ENCODE measurements at places on chromosomes 4 and X.

DNA sequence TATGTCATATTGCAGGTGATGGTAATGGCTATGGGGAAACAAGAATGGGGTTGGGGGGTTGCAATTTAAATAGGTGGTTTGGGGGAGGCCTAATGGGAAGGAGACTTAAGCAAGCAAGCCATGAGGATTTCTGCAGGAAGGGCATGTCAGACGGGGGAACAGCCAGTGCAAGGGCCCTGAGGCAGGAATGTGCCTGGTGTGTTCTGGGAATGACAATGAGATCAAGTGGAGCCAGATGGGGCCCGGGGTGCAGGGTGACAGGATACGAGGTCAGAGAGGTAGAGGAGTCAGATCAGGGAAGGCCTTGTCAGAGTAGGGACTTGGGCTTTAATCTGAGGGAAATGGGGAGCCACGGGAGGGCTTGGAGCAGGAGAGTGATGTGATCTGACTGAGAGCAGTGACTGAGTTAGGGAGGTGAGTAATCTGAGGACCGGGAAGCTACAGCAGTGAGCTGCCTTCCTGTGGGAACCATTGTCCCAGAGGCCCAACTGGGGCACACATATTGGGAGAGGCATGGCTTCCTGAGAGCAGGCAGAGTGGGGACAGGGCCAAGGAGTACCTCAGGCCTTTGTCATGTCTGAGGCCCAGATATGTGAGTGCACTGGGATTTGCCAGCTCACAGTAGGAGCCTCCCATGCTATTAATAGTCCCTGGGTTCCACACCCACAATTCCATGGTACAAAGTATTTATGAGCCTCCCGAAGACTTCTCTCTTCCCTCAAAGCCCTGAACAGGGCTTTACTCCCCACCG lies 139.8 kb downstream of the BCOR start:
- DNase-seq = no peak

GRCh38 chr4:105956569-105956968 lies 61.3 kb downstream of the NPNT start:
- DNase-seq = no peak

DNA sequence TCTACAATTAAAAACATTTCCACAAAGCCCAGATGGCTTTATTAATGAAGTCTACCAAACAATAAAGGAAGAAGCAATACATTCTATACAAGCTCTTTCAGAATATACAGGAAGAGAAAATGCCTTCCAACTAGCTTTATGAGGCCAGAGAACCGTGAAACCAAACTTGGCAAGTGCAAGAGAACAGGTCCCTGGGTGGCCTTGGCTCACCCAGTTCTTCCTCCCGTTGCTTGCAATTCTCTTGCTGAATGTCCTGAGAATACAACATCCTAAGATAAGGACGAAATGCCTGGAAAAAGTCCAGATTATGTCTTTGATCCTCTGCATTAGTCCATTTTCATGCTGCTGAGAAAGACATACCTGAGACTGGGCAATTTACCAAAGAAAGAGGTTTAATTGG lies 204.9 kb downstream of the MAD2L1 start:
- no peak for DNase-seq

DNA sequence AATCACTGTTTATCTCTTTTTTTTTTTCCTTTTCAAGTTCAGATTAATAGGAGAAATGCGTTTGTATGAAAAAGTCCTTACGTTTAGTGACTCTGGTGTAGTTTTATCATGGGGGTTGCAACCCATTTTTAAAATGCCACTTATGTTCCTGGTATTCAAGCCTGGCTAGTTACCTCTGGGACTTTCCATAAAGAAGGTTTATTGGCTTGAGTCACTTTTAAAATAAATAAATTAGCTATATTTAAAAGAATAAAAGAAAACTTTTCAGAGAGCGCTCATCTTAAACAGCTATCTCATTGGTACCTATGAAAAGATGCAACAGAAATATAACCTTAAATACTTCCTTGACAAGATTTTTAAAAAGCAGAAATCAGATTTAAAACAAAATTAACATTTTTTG lies 275.0 kb upstream of the IL1RAPL1 start:
- DNase-seq = no peak

GRCh38 chrX:78199851-78200250 lies 60.4 kb upstream of the TAF9B start:
- DNase-seq = no peak

- no peak for DNase-seq
Observed at GRCh38 chr4:10983268-10983667, 298.7 kb upstream of the CLNK start.

DNA sequence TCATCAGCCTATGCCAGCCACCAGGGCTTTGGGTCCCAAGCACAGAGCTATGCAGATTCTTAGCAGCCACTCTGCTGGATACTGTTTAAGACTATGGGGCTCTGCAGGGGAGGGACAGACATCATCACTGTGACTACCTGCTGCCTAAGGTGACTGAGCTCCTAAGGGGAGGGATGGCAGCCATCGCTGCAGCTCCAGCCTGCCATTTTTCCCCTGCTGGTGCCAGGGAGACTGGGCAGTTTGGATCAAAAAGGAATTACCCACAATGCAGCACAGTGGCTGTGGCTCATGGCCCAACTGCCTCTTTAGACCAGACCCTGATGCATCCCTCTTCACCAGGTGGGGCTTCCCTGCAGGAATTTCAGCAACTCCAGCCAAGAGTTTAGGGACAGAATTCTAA lies 28.6 kb upstream of the INPP4B start:
- DNase-seq = no peak

- no peak for DNase-seq
Observed at GRCh38 chr4:152610131-152610530, 69.7 kb downstream of the TMEM154 start.

DNA sequence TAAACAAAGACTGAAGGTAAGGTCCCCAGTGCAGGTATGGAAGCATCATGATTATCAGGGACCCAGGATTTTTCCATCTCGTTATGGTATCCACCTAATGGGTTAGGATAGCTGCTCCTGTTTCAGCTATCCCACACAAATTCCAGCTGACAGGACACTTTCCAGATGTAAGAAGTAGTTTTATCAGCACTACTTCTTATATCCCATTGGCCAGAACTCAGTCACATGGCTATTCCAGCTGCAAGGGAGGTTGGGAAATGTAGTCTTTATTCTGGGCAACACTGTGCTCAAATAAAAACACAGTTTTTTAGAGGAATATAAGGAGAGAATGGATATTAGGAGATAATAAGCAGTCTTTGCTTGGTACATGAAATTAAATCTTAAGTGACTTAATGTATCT lies 96.7 kb downstream of the SRPX start:
- no peak for DNase-seq

- peak; percentile 1 for DNase-seq
Observed at GRCh38 chrX:65750674-65751469, 83.4 kb downstream of the MSN start.

DNA sequence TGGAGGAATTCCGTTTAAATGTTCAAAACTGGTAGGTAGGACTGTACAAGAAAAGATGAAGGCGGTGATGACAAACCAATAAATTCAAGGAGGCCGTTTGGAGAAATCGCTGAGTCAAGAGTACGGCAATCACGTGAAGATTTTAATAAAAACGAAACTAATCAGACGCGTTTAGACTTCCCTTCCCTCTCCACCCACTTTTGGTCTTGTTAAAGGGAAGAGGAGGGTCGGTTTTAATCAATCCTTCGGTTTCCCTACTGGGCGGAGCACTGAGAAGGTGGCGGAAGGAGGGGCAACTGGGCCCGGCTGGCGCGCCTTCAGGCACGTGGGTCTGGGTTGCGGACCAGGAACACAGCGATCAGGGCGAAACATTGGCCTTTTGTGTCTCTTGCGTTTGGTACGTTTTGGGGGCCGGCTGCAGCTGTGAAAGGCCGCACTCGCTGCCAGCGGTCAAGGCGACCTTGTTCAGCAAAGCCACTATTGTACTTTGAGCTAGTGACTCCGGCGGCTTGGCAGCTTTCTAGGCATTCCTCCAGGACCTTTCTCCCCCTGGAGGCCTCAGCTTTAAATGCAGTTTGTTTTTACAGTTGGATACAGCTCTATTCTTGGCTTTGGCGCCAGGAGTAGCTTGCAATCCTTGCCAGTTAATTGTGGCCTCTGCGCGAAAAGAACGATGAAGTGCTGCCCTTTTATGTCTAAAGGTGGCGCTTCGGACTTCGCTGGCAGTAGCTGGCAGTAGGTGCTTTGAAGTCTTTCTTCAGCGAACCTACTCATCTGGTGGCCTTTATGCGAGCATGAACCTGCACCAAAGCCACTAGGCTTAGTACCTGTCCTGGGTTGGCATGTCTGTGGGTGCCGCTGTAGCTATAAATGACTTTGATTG lies 16.8 kb upstream of the LAMP2 start:
- peak; percentile 6 for DNase-seq

DNA sequence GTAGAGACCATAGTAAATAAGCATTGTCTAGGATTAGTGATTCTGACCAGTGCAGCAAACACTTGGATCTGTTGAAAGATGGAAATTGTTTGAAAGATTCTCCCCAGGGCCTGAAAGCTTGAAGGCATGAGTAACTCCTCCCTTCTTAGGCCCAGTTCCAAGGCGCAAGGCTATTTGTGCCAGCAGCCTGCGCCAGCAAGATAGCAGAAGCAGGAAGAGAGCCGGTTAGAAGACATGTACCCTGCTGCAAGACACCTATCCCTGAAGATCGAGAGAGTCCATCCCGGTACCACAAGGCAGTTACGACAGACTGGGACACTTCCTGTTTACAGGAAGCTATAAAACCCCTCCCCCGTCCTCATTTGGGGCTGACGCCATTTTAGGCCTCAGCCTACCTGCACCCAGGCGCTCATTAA lies 72.4 kb upstream of the JADE1 start:
- DNase-seq = no peak

- no peak for DNase-seq
Observed at GRCh38 chrX:413322-414201, 26.9 kb upstream of the PPP2R3B start.

GRCh38 chrX:150887906-150888465 lies 10.5 kb downstream of the CD99L2 start:
- DNase-seq = no peak

DNA sequence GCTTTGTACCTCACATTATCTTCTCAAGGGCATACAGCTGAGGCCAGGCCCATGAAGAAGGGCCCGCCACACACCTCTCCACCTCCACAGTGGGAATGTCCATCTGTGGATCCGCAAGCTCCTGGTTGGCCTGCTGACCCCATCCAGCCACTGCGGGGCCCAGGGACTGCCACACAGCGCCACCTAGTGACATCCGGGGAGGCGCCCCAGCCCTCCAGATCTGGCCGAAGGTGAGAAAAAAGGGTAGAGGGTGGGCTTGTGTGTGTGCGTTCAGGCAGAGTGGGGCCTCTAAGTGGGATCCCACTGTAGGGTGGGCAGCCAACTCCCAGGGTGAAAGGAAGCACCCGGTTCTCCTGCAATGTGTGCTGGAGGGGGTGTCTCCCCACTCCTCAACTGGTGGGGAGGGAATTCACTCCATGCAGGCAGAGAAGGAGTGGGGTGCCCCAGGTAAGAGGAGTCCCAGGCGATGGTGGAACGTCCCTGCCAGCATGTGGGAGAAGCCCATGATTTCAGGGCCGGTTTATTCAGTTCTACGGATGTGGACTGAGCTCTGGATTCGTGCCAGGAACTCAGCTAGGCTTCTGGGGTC lies 117.3 kb downstream of the ENPP6 start:
- no peak for DNase-seq

- no peak for DNase-seq
Observed at GRCh38 chr4:55291227-55291640, 54.8 kb upstream of the SRD5A3 start.

DNA sequence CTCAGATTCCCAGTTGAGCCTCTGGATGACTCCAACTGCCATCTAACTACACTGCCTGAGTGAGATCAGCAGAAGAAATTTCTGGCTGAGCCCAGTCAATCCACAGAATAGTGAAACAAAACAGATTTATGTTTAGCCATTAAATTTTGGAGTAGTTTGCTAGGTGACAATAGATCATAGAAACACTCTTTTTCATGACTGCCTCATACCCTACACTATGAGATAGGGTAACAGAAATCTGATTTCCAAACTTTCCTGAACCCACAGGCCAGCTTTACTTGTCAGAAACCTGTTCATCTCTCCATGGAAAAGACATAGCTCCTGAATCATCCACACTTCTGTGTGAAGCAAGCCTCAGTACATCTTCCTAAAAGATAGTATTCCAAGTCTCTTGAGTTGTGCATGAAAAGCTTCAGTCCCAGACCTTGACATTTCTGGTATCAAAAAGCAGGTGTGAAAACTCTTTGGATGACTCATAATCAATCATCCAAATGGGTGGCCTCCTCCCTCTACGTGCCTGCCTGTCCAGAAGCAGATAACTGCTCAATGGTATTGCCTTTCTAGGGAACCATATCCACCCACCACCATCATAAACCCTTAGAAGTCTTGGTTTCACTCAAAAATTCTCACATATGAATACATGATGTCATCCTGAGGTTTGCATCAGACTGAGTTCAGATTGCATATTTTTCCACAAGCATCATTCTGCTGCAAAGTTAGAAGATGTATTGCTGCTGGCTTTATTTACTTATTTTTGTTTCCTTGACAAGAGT lies 47.5 kb upstream of the RAP2C start:
- no peak for DNase-seq

GRCh38 chrX:108105473-108105872 lies 13.9 kb downstream of the ATG4A start:
- DNase-seq = no peak

GRCh38 chrX:104660092-104660491 lies 94.1 kb downstream of the IL1RAPL2 start:
- no peak for DNase-seq

GRCh38 chr4:96698831-96699230 lies 858.9 kb downstream of the PDHA2 start:
- no peak for DNase-seq

- DNase-seq = no peak
Observed at GRCh38 chr4:23324021-23324690, 565.7 kb downstream of the PPARGC1A start.

DNA sequence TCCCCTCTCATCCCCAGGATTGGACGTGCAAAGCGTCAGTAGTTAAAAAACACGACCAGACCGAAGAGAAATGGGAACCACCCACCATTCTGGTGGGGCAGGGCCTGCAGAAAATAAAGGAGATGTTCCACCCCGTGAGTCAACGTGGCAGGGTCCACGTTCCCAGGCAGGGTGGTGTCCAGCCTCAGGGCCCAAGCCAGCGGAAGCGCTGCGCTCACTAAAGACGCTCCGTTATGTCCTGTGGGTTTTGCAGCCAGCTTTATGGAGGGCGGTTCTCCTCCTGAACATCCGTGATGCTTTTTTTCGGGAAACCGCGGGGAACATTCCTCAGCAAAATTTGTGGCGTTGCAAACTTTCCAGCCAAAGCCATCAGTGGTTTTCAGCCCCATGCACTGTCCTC lies 93.4 kb upstream of the SHOX start:
- DNase-seq = no peak

- no peak for DNase-seq
Observed at GRCh38 chrX:51824061-51824460, 69.4 kb upstream of the MAGED1 start.

GRCh38 chr4:81704461-81704860 lies 232.8 kb upstream of the RASGEF1B start:
- no peak for DNase-seq

DNA sequence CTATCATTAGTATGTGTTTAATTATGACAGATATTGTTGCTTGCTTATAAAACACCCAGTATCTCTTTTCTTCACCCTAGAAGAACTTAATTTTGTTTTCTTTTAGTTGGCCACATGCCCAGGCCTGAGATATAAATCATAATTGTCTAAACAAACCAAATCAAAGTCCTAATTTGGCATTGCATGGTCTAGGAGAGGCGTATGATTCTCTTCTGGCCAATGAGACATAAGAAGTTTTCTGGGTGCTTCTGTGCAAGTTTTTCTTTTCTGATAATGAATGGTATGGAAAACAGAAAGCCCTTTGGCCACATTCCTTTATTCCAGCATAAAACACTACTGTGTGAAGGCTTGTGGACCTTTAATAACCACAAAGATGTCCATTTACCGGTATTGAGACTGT lies 192.9 kb upstream of the CTSO start:
- no peak for DNase-seq

Data from stimulated activated CD8-positive, alpha-beta memory T cell treated with anti-CD3 and anti-CD28 coated beads, Interleukin-4, amount 100 ng/mL, for 4 hours (primary cell).